Muscle of leg (tissue), 16 donors: ENCODE measurements at places on chromosomes 6 and 20. TPM values are rescaled to one million over a fixed set of nuclear protein-coding genes. Genes with fewer than 3 reads are reported as not detected.

- no peak for DNase-seq
Observed at GRCh38 chr6:8108031-8108660, 5.8 kb upstream of the EEF1E1 start.

DNA sequence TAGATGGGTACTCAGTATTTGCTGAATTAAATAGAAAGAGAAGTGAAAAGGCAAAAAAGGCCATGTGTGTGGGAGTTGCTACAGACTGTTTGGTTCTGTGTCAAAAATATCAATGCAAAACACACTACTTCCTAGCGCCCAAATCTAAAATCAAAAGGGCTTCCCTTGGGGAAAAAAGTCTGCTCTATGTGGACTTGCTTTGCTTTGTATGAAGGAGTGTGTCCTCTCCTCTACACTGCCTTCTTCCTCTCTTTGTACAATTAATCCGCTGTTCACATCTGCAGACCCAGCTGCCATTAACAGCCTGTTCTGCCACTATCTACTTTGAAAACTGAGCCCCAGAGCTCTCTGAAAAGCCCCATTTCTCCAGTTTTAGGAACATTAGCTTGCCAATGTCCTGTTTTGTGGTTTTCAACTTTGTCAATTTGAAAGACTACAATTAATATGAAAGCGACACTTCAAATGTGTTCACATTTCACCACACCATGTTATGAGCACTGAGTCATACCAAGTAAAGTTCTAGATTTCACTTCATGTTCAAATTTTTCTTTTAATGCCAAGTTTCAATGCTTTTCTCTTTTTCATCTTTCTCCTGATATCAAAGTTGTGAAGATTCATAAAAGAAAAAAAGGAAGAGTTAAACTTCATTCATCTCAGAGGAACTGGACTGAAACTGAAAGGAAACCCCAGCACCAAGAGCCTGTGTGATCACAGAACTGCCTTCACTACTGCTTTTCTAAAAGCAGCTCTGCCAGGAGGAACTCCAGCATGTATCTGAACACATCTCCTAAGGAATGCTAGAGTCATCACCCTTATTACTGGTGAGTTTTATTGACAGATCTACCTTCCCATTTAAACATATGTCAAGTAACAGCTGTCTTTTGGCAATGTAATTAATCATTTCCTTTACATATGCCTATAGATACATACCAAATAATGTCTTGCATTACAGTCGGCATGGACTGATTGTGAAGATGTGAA lies 102.6 kb downstream of the KIF13A start:
- peak; percentile 36 for DNase-seq

- DNase-seq = no peak
Observed at GRCh38 chr20:25282034-25282781, 34.3 kb downstream of the PYGB start.

GRCh38 chr6:130574146-130574545 lies 208.3 kb downstream of the TMEM200A start:
- peak; percentile 63 for DNase-seq

HSPA12B gene
- polyA plus RNA-seq = 26.6 TPM

DNA sequence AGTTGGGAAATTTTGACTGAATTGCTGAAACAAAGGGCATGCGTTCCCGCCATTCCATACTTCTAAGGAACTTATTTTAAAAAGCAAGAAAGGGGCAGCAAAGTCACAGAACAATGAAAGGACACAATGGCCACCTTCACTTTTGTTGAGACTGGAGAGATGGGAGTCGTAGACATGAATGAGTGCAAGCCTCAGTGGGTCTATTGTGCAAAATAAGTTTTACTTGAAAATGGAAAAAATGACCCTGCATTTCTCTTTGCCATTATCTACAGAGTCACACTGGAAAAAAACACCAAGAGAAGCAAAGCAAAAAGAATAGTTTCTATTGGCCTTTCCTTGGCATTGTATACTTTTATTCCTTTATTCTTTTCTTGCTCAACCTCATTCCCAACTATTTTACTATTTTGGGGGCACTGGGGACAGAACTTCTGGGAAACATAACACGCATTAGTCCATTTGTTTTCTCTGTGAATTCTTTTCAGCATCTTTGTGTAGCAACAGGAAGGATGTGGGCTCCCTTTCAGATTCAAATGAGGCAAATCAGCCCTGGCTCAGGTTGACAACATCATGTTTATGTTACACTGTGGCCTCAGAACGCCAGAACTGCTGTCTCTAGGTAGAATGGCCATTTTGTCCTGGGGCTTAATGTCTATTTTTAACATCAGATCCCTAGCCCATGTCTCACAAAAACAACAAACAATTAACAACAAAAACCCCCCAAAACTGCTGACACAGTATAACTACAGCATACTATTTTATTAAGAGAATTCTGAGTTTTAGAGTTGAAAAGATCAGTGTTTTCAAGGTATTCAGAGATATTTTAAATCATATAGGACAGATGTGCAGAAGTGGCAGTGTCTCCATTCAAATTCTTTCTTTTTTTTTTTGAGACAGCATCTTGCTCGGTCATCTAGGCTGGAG lies 122.2 kb downstream of the FYN start:
- peak; percentile 84 for DNase-seq

FAM162B gene
- polyA plus RNA-seq = 6.0 TPM

DNA sequence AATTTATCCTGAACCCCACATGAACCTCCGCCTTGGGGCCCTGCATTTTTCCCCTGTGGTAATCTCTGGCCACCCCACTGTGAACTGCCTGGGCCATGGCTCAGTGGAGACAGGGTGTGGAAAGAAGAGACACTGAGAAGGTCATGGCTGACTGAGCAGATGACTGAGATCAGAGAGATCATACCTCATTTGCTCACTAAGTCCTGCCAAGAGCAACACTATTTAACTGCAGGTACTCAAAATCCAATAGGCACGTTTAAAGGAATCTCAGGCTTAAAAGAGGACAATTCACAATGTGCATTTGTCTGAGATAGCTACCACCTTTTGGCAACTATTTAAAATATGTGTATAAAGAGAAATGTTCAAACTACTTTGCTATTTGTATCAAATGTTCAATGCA lies 305.0 kb downstream of the GMDS start:
- peak; percentile 9 for DNase-seq

SUMO4 gene
- polyA plus RNA-seq = 0.24 TPM

RIPPLY2 gene
- polyA plus RNA-seq = not detected

- peak; percentile 11 for DNase-seq
Observed at GRCh38 chr20:12166053-12166717, 248.5 kb downstream of the BTBD3 start.

NRN1 gene
- 27.2 TPM for polyA plus RNA-seq

PSORS1C1 gene
- polyA plus RNA-seq = 0.71 TPM

DNA sequence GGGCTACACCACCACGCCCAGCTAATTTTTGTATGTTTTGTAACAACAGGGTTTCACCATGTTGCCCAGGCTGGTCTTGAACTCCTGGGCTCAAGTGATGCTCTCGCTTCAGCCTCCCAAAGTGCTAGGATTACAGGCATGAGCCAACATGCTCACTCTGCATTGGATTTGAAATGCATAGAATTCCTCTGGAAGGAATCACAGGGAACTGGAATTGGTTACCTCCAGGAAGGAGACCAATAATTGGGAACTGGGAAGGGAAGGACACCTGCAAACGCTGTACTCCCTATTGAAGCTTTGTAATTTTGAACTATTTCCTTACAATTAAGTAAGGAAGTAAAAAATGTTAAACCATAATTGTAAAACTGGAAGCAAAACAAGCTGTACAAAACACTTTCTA lies 12.3 kb upstream of the TP53INP2 start:
- DNase-seq = no peak

GPLD1 gene
- 1.7 TPM for polyA plus RNA-seq
